CD4-positive, alpha-beta T cell treated with Interleukin-1 beta for 1 hour (primary cell): ENCODE measurements at places on chromosomes 13 and 19.

GRCh38 chr13:49810567-49811526 lies 18.4 kb upstream of the KPNA3 start:
- DNase-seq: no peak

GRCh38 chr13:32911506-32911905 lies 104.7 kb upstream of the KL start:
- no peak for DNase-seq

GRCh38 chr19:5249526-5249925 lies 91.1 kb downstream of the PTPRS start:
- DNase-seq: no peak

- DNase-seq: no peak
Measured at GRCh38 chr19:38596057-38596981, 21.4 kb downstream of the MAP4K1 start.

- no peak for DNase-seq
Measured at GRCh38 chr19:55486043-55486970, 1.3 kb downstream of the NAT14 start.

DNA sequence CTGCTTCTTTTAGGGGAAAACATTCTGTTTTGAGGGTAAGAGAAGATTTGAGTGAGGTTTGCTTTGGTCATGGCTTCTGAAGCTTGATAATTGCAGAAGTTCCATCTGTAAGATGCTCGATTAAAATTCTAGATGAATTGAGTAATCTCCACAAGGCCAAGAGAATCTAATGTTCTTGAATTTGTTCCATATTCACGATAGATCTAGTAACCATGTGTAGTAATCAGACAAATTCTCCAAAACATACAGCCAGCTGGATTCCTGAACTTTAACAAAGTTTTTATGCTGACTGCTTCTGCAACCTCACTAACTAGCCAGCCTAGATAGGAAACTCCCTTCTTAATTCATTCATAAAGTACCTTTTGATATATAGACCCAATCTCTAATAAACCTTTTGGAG lies 92.7 kb downstream of the COL4A2 start:
- no peak for DNase-seq

DNA sequence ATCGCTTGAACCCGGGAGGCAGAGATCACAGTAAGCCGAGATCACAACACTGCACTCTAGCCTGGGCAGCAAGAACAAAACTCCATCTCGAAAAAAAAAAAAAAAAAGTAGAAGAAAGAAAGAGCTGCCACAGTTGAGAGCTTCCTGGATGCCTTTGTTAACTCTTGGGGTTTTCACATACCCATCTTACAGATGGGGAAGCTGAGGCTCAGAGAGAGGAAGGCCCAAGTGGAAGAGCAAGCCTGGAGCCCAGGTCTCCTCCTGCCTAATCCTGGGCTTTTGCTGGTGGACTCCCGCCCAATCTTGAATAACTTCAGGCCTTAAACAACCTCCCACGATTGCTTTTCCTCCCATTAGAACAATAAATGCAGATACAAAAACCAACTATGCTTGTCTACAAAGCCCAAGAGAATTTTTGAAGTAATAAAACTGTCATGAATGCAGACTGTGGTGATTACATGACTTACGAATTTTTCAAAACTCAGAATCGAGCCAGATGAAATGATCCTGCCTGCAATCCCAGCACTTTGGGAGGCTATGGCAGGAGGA lies 41.7 kb downstream of the LTBP4 start:
- no peak for DNase-seq

DNA sequence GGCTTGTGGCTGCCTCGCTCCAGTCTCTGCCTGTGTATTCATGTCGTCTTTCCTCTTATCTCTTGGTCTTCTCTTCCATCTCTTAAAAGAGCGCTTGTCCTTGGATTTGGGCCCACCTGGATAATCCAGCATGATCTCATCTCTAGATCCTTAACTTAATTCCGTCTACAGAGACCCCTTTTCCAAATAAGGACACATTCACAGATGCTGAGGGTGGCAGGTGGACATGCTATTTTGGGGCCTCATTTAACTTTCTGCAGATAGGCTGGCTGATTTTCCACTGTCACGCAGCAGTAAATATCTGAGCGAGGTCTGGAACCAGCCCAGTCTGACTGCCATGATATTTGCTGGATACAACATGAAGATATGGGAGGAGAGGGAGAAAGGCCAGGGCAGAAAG lies 41.5 kb upstream of the TSHZ3 start:
- no peak for DNase-seq

- no peak for DNase-seq
Measured at GRCh38 chr13:110005563-110005962, 219.2 kb upstream of the IRS2 start.

DNA sequence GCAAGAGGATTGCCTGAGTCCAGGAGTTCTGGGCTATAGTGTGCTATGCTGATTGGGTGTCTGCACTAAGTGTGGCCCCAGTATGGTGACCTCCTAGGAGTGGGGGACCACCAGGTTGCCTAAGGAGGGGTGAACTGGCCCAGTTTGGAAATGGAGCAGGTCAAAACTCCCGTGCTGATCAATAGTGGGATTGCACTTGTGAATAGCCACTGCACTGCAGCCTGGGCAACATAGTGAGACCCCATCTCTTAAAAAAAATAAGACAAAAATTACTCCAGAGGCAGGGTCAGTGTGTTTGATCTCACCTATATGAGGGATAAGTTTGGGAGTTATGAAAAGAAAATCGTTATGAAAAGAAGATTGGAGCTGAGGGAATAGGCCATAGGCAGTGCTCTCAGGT lies 21.7 kb downstream of the PAF1 start:
- DNase-seq: no peak

GRCh38 chr19:3451451-3451866 lies 28.9 kb downstream of the SMIM24 start:
- DNase-seq: no peak

DNA sequence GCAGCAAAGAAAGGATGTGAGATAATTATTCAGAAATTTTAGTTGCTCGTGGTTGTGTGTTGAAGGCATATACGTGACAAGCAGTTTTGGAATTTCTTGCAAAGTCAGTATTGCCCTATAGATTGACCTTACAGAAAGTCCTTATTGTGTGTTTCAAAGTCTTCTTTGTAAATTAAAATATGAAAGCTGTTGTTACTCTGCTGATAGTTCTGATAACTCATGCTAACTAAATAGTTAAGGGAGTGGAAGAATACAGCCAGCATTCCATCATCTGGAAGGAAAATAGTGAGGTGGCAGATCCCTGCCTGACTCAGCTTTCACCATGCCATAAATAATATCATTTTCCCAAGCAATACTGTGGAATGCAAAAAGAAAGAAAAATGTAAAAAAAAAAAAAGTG lies 27.2 kb downstream of the WASF3 start:
- no peak for DNase-seq
